T-helper 1 cell (primary cell): ENCODE measurements at places on chromosomes 6 and 20.

DNA sequence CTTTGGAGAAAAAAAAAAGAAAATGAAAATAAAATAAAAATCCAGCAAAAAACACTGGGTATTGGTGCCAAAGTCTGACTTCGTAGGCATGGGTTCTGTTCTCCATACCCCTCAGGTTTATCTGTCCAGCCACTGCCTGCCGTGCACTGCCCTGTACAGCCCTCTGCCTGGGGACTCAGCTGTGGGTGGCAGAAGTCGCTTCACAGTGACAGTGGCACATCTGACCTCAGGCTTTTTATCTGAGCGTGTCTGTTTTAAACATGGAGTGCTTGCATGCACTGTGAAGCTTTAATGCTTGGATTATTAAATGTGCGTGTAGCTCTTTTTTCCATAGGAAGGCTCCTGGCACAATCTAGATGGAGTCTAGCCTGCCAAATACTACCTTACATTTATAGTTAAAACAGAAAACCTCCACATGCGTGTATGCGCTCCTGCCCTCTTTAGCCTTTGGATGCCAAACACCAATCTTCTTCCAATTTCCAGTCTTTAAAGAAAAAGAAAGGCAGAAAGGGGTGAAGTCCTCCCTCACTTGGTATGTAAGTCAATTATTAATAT lies 375.5 kb downstream of the UTRN start:
- DNase-seq, result no peak

- DNase-seq, result no peak
Measured at GRCh38 chr6:148501178-148501590, 158.5 kb downstream of the SASH1 start.

- DNase-seq, result no peak
Measured at GRCh38 chr6:13400772-13401171, 72.4 kb upstream of the TBC1D7 start.

DNA sequence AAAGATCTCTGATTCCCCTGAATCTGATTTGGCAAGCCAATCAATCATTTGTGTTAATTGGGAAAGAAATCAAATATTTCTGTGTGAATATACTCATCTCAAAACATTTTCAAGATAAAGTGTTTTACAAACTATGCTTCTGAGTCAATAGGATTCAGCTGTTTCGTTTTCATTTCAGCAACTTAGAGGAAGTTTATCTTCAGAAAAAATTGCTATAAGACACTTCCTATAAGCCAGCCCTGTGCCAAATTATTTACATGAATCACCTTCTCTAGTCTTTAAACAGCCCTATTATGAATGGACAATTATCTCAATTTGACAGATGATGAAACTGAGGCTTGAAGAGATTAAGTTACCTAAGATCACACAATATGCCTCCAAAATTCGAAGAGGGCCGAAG lies 10.9 kb downstream of the DEFB129 start:
- no peak for DNase-seq

- no peak for DNase-seq
Measured at GRCh38 chr6:56852260-56853010, 102.5 kb upstream of the BEND6 start.

- no peak for DNase-seq
Measured at GRCh38 chr6:166960609-166960978, 4.2 kb upstream of the RNASET2 start.

GRCh38 chr6:6629402-6629801 lies 40.9 kb downstream of the LY86 start:
- DNase-seq, result no peak

DNA sequence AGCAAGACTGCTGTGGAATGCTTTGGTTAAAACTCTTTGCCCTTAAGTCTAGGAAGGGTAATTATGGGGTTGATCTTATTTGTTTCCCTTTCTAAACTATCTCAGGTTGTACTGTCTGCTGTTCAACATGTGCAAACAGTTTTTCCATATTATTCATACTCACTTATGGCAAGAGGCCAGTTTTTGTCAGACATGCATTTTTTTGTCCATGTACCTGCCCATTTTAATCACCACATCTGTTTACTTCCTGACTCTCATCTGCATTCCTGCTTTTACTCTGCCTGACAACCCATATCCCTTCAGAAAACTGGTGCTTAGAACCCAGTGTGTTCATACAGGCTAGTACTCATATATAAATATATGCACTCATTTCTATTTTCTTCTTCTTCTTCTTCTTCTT lies 80.3 kb downstream of the LPA start:
- no peak for DNase-seq

- DNase-seq, result no peak
Measured at GRCh38 chr20:36102306-36102705, 52.2 kb upstream of the EPB41L1 start.

- no peak for DNase-seq
Measured at GRCh38 chr6:93418033-93418407, 1.3 kb downstream of the EPHA7 start.

DNA sequence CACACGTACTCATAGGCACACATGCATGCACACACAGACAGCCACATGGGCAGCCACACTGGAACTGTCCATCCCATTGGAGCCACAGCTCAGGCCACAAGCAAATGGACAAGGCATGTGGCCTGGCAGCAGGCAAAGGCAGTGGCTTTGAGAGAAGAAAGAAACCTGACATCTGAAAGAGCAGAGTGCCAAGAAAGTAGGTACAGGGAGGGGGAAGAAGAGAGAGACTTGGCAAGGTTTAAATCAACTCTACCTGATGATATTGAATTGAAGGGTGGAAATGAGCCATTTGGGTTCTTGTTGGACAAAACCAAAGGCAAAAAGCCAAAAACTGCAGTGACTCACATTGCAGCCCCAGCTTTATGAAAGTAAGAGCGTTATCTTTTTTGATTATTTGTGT lies 142.7 kb downstream of the PCSK2 start:
- no peak for DNase-seq

DNA sequence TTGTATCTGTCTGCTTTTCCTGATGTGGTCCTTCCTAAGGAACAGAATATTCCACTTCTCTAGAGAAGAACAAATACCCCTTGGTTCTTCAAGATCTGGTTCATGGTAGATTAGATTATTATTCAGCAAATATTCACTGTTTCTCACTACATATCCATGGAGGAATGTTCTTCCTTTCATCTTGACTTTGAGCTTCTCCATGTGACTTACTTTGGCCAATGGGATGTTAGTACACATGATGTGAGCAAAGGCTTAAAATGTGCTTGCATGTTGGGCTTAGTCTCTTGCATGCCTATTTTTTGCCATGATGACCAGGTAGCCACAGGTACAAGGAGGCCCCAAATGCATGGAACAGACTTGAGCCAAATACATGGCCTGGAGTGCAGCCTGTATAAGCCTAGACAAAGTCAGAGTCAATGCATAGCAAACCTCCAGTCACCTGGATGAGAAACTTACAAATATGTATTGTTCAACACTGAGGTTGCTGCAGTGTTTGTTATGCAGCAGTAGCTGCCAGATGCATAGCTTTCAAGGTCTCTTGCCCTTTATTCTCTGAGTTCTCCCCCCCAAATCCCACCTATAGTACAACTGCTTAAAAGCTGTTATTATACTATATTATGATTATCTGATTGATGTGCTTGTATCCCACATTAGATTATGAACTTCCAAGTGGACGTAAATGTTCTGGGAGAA lies 50.0 kb upstream of the CHD6 start:
- no peak for DNase-seq

DNA sequence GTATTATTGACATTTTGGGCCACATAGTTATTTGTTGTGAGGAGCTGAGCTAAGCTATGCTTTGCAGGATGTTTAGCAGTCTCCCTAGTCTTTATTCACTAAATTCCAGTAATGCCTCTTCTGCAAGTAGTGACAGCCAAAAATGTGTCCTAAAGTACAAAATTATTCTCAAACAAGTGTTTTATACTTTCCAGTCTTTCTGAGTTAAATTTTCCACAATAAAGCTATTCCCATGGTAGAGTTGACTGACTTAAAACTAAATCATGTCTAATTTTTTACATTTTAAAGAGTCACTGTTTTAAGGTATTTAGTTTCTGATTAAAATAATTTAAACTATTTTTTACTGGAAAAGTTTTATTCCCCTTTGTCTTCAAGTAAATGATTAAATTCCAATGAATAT lies 717.8 kb upstream of the HS3ST5 start:
- DNase-seq, result no peak
